ENCODE measurements at places on chromosomes 4 and X.

DNA sequence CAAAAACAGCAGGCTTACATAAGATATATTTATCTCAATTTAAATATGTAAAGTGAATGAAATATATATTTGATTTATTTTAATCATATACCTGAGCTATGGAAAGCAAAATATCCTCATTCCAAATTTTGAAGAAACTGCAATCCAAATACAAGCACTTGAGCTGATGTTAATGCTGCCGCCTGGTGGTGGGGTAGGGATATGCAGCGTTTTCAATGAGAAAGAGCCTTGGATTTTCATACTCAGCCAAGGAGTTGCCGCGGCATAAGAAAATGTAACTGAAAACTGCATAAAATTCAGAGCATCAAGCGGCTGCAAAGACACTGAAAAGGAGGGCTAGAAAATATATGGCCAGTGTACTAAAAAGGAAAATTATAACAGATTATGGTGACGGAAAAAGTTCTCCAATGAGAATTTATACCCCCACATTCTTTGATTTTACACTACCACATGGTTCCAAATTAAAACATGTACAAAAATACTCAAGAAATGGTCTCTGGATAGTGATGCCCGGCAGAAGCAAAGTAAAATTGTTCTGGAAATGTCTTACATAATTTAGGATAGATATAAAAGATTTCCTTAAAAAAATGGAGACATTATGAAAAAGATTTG is 660.3 kb upstream of the PITX2 start:
- DNase-seq: no peak

GRCh38 chrX:80293354-80293753 is 126.9 kb upstream of the TENT5D start:
- no peak for DNase-seq

DNA sequence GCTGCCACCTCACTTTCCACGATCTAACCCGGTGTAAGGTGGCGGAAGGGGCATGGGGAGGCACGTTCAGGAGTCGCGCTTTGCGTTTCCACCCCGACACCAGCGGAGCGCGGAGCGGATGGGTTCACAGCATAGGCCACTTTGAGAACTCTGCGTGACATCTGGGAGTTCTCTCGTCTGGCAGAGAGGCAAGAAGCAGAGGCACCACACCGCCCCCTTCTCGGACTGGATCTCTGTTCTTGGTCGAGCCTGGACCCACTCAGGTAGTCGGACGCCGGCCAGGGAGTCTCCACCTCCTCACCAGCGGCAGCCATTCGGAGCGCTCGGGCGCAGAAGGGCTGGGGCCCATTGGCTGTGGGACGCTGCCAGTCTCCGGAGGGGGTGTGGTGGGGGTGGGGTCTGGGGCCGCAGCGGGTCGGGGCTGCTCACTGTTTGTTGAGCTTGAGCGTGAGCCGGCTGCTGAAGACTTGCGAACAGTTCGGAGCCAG is at the start of gene DACH2:
Gene DACH2, plus strand, starts transcription at position 428 of the 488 bp plus-strand sequence.
- DNase-seq: peak; percentile 7

DNA sequence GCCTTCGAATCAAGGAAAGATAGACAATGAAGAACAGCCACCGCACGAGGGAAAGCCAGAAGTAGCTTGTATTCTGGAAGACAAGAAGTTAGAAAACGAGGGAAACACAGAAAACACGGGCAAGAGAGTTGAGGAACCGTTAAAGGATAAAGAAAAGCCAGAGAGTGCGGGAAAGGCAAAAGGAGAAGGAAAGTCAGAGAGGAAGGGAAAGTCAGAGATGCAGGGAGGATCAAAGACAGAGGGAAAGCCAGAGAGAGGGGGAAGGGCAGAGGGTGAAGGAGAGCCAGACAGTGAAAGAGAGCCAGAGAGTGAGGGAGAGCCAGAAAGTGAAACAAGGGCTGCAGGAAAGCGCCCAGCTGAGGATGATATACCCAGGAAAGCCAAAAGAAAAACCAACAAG is 1.4 kb downstream of the TCEAL2 start:
- no peak for DNase-seq

- no peak for DNase-seq
Observed at GRCh38 chr4:8336412-8337075, 67.0 kb downstream of the HTRA3 start.

GRCh38 chrX:40298069-40298468 is 200.3 kb upstream of the BCOR start:
- no peak for DNase-seq

DNA sequence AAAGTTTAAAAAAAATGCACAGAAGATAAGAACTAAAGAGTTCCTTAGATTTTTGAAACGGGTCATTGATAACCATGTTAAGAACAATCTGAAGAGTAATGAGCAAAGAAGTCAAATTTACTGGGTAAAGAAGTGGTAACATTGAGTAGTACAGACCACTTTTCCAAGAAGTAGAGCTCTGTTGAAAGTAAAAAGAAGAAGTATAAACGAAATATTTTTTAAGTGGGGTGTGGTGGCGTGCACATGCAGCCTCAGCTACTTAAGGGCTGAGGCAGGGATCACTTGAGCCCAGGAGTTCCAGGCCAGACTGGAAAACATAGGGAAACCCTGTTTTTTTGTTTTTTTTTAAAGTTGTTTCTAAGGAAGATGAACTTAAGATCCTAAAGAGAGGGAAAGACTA is 68.5 kb downstream of the UBA6 start:
- DNase-seq: no peak

- DNase-seq: peak; percentile 35
Observed at GRCh38 chr4:80362578-80363181, 27.1 kb downstream of the CFAP299 start.

GRCh38 chr4:39541987-39542610 is 14.9 kb upstream of the UGDH start:
- no peak for DNase-seq

GRCh38 chr4:16438986-16439385 is 212.7 kb upstream of the TAPT1 start:
- DNase-seq: no peak
